CD4-positive, alpha-beta memory T cell (primary cell): ENCODE measurements at places on chromosomes 3 and 15.

DNA sequence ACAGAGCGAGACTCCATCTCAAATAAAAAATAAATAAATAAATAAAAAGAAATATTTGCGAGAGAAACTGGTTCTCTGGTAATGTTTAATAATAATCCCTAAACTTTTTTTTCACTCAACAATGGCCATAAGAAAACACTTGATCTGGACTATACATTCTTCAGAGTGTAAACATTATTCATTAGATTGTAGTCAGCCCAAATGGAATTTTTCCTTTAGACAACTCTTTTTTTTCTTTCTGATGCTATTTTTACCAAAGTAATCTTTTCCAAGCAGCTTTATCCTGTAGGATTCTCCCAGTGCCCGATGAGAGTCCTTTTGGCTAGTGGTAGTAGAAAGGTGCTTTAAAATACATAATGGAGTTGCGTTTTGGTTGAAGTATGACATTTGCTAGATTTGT lies 90.4 kb downstream of the NEDD4 start:
- H3K27me3 ChIP-seq = no peaks in the 10 kb centered on the region
- H3K4me1 ChIP-seq = no peaks in the 10 kb centered on the region
- no peak overlapping the region for H3K27ac ChIP-seq

- H3K4me1 ChIP-seq = no peaks in the 10 kb centered on the region
- peaks cover 4% of the 10 kb centered on the region for H3K27me3 ChIP-seq
- no peak overlapping the region for H3K4me3 ChIP-seq
These were observed 23.2 kb downstream of the GPR176 start for GRCh38 chr15:39896846-39897245.

GRCh38 chr3:134312072-134312872 lies 61.6 kb upstream of the RYK start:
- H3K4me1 ChIP-seq = peaks cover 3% of the 10 kb centered on the region
- no peak overlapping the region for H3K27ac ChIP-seq
- H3K4me3 ChIP-seq = no peak overlapping the region
- H3K27me3 ChIP-seq = peaks cover 18% of the 10 kb centered on the region
- DNase-seq = no peak
- H3K36me3 ChIP-seq = no peaks in the 10 kb centered on the region

GRCh38 chr3:119628816-119629445 lies 31.2 kb downstream of the PLA1A start:
- H3K4me1 ChIP-seq = peaks cover 34% of the 10 kb centered on the region
- no peak overlapping the region for H3K4me3 ChIP-seq
- H3K27me3 ChIP-seq = no peaks in the 10 kb centered on the region
- H3K36me3 ChIP-seq = no peaks in the 10 kb centered on the region
- DNase-seq = no peak

- no peak overlapping the region for H3K27ac ChIP-seq
- no peaks in the 10 kb centered on the region for H3K27me3 ChIP-seq
- H3K4me1 ChIP-seq = no peaks in the 10 kb centered on the region
These were observed 21.7 kb downstream of the SEMA3G start for GRCh38 chr3:52423173-52423572.

DNA sequence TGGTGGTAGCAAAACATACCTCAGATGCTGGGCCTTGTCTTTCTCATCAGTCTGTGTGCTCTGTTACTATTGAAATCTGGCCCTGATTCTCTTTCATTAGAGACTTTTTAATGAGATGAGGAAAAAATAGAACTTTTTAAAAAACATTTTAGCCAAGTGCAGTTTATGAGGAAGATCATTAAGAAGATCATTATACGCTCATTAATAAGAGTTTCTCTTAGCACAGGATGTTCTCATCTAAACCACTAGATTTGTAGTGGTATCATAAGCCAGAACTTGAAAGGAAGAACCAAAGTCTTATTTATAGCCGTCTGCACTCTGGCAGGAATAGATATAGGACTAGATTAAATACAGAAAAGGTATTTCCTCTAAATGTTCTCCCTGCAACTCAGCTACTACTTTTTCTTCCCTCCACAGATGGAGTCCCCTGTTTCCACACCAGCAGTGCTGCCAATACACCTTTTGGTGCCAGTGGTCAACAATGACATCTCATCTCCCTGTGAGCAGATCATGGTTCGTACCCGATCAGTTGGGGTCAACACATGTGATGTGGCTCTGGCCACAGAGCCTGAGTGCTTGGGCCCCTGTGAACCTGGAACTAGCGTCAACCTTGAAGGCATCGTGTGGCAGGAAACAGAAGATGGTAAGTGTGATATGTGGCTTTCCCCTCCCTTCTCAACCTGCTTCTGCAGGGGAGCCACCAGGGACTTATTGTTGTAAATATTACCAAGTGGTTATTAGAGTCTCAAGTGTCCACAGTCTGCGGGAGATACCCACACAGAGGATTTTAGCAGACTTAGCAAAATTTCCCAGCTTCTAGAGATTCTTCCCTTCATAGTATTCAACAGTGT lies 152.8 kb downstream of the RBPMS2 start:
- peak overlapping the region; percentile 34 for H3K27ac ChIP-seq
- H3K27me3 ChIP-seq = no peaks in the 10 kb centered on the region
- no peaks in the 10 kb centered on the region for H3K36me3 ChIP-seq
- H3K4me1 ChIP-seq = peaks cover 96% of the 10 kb centered on the region

- H3K4me1 ChIP-seq = no peaks in the 10 kb centered on the region
- DNase-seq = no peak
- no peak overlapping the region for H3K4me3 ChIP-seq
- no peak overlapping the region for H3K27ac ChIP-seq
- H3K27me3 ChIP-seq = no peaks in the 10 kb centered on the region
- H3K36me3 ChIP-seq = no peaks in the 10 kb centered on the region
These were observed 60.3 kb upstream of the TRA2B start for GRCh38 chr3:185998136-185998535.

DNA sequence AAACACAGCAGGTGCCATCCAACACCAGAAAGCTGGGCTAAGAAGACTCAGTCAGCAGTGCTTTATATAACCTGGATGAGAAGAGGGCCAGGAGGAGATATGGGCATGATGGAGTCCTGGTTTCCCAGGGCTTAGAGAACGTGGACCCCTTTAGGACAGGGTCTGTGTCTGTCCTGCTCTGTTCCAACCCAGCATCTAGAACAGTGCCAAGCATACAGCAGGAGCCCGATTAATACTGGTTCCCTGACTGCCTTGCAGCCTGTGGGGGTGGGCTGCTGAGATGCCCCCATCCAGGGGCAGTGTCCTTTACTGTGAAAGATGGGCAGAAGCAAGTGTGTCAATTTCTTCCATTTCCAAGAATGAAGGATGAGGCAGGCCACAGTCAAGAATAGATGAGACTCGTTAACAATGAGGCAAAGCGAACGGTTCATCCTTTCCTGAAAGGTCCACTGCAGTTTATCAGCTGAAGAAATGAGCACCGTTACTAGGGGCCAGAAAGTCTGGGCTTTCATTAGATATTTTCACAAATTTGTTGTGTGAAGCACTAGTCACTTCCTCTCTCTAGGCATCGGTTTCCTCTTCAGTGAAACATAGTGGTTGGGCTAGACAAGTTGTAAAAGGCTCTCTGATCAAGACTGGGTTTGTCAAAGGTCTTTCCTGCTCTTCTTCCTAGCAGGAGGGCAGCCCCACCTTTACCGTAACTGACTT lies 72.0 kb upstream of the HERC1 start:
- no peaks in the 10 kb centered on the region for H3K27me3 ChIP-seq
- peak overlapping the region; percentile 34 for H3K27ac ChIP-seq
- H3K4me1 ChIP-seq = peaks cover 22% of the 10 kb centered on the region

- H3K4me1 ChIP-seq = no peaks in the 10 kb centered on the region
- H3K4me3 ChIP-seq = no peak overlapping the region
- no peak overlapping the region for H3K27ac ChIP-seq
- no peaks in the 10 kb centered on the region for H3K36me3 ChIP-seq
- no peaks in the 10 kb centered on the region for H3K27me3 ChIP-seq
- no peak for DNase-seq
These were observed 31.5 kb downstream of the NR1D2 start for GRCh38 chr3:23976555-23976954.
